ENCODE measurements at places on chromosomes 3 and 15.

DNA sequence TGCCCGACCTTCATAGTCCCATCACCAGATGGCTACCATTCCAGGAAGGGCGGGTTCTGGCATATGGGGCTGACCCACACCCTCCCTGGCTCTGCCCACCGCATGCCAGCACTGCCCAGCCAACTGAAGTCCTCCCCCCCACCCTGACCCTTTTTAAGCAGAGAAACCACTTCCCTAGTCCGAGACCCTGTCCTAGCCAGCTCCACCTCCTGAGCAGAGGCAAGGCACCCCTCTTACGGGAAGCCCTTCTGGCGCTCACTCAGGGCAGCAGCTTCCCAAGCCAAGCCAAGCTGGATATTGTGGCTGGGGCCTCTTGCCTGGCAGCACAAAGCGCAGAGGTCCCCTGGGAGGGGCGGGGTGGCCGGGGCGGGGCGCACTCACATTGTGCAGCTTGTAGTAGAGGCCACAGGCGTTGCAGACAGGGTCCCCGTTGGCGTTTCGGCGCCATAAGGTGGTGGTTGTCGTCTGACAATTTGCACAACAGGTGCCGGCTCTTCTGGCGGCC lies 11.5 kb downstream of the GATA2 start:
- DNase-seq: no peak

- DNase-seq: no peak
Observed at GRCh38 chr3:34675383-34676120, 877.1 kb downstream of the PDCD6IP start.

DNA sequence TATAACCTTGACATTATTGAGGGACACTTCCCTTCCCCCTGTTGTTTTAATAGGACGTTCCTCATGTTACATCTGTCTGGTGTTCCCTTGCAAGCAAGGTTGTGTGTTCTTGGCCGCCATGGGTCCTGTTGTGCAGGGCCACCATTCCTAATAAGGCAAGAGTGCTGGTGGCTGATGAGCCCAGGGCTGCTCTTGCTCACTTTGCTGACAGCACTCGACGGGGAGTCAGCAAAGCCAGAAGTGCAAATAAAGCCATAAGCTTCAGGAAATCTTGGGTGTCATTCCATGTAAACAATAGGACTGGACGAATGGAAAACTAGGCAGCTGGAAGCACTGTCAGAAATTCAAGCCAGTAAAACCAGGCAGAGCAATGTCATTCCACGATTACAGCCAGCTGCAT lies 75.8 kb downstream of the SQOR start:
- no peak for DNase-seq

GRCh38 chr15:78065284-78065872 lies 12.1 kb downstream of the TBC1D2B start:
- peak; percentile 98 for DNase-seq

GRCh38 chr15:81032818-81033217 lies 32.1 kb downstream of the TLNRD1 start:
- no peak for DNase-seq

- peak; percentile 90 for DNase-seq
Observed at GRCh38 chr15:73983211-73983727, 8.8 kb downstream of the STOML1 start.

- DNase-seq: no peak
Observed at GRCh38 chr15:59876140-59876539, 128.0 kb upstream of the FOXB1 start.

GRCh38 chr3:89586256-89586655 lies 478.8 kb downstream of the EPHA3 start:
- no peak for DNase-seq

DNA sequence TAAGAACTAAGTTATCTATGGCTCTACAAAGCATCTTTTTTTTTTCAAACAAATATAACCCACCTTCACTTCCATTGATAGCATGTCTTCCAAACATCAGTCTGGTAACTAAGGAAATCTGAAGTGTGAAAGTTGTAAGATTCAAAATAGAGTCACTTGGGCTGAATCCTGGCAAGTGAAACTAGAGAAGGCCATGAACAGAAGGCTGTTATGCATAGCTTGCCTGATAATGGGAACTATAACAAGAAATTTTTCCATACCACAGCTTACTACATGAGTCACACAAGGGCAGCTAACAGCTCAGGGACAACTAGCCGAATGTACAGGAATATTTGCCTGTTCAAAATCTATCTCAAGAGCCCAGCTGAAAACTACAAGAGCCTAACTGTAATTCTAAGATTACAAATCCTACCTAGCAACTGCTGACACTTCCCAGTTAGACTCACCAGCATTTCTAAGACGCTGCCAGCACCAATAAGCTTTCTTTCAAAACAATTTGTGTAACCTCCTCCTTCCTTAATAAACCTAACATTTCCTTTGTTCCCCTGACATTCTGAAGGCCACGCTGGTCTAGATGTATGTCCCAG lies 1066.5 kb downstream of the PLOD2 start:
- DNase-seq: peak; percentile 9

DNA sequence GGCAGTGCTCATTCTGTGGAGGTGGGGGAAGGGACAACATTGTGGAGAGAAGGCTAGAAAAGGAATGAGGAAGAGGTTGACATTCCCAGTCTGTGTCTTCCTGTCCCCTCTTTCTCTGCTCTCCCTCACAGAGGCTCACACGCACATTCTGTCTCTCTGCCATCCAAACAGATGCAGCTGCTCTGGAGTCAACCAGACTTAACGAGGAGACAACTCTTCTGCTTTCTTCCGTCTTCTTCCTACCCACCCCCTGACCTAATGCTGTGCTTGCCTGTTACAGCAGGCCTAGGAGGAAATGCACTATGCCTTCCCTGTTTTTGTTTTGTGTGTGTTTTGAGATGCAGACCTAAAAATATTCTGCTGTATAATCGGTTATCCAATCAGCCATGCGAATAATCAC lies 121.9 kb downstream of the CACNA1D start:
- no peak for DNase-seq

DNA sequence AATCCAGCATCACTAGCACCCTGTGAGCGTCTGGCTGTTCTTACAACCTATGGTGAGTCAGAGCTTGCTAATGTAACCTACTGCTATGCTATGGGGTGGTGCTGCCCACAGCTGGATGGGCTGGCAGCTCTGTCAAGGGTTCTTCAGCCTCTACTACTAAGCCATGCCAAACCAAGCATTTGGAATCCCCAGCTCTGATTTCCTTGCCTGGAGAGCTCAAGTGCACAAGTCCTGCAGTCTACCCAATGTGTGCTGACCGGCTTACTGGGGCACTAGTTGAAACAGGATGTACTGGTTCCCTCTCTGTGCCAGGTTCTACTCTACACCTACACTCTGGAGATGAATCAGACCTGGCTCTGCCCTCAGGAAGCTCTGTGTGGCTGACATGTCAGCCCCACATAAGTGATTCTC lies 4.2 kb downstream of the TEX264 start:
- DNase-seq: peak; percentile 61

DNA sequence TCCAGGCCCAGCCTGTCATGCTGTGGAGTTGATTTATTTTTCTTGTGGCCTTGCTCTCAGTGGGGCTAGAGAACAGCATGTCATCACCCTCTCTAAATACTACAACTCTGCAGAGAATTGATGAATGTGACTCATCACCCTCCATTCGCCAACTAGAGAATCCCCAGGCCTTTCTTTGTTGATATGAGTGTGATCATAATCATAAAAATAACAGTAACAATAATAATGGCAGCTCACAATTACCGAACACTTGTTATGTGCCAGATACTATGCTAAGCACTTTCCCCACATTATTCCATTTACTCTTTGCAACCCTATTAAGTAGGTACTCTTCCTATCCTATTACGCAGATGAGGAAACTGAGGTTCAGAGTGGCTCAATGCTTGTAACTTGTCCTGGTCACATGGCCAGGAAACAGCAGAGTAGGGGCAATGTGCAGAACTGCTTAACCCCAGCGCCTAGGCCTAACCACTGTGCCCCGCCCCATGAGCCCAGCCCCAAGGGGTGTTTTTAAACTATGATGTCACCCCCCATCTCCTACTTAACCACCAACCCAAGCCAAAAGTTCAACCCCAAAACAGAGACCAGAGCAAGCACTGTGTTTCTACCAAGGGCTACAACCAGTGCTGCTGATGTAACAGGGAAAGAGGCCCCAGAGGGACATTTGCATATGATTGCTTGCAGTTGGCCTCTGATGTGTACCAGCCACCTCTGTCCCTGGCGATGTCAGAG lies 104.5 kb downstream of the ADCY5 start:
- DNase-seq: peak; percentile 42

- DNase-seq: no peak
Observed at GRCh38 chr15:99137111-99137546, 32.2 kb downstream of the SYNM start.

DNA sequence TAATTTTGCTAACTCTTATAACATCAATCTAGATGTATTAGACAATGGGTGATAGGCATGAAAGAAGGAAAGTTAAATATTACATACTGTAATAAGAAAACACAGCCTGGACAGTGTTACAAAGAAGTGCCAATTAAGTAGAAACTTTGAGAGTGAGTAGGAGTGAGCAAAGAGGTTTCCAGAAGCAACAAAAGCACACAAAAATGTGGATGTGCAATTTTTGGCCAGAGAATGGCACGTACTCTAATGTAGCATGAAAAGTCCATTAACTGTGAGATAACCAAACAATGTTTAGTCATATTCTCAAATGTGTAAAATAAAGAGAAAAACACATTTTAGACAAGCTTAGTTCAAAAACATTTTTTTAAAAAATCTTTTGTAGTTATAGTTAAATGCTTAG lies 567.3 kb downstream of the ROBO1 start:
- DNase-seq: peak; percentile 11

GRCh38 chr3:101813817-101814440 lies 34.9 kb downstream of the NXPE3 start:
- peak; percentile 42 for DNase-seq

GRCh38 chr15:71627604-71628003 lies 182.8 kb upstream of the NR2E3 start:
- DNase-seq: no peak

DNA sequence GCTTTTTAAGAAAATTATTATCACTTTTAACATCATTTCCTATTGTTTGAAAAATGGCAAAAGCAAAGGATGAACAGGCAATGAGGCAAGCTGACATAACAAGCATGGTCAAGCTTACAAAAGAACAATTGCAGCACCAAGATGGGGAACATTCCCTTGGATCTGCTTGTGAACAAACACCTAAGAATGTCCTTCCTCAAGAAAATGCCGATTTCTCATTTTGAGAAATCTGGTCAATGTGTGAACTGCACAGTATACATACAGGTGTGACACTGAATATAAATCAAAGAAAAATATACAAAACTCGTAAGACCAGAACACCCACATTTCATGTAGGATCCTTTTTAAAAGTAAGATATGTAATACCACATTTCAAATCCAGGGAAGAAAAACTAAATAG lies 58.9 kb downstream of the LRRFIP2 start:
- peak; percentile 35 for DNase-seq

- no peak for DNase-seq
Observed at GRCh38 chr3:15391007-15391406, 36.3 kb downstream of the METTL6 start.

- DNase-seq: no peak
Observed at GRCh38 chr15:92616621-92617548, 38.7 kb downstream of the FAM174B start.

DNA sequence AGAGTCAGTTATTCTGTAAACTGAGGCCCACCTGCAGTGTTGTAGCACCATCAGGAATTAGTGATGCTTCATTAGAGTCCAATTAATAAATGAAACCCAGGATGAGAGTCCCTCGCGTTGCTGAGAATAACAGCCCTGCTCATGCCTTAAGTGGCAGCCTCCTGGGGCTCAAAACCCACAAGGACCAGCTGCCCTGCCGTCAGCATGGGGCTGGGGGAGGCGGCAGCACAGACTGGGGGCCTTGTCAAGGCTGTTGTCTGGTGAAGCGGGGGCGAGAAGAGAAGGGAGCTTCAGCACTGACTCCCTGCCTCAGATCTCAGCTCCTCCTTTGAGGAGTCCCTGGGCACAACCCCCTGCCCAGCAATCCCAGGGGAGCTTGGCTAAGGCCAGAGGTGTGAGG lies 21.0 kb downstream of the CCDC33 start:
- no peak for DNase-seq

DNA sequence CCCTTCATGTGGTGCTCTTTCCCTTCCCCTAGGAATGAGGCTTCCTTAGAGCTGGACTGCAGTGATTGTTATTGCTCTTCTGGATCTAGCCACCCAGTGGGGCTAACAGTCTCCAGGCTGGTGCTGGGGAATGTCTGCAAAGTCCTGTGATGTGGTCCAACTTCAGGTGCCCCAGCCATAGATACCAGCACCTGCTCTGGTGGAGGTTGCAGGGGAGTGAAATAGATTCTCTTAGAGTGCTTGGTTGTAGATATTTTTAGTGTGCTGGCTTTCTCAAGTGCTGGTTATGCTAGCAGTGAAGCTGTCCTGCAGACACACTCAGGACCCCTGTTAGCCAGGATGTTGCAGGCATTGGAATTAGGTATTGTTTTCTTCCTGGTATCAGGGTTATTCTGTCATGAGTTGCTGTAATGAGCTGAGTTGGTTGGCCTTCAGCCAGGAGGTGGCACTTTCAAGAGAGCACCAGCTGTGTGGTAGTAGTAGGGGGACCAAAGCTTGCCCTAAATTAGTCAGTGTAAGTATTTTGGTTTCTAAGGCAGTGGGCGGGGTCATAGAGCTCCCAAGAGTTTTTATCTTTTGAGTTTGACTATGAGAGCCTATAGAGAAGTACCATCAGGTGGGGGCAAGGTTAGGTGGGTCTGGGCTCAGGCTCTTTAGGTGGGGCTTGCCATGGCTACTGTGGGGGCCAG lies 317.5 kb upstream of the SGO1 start:
- DNase-seq: no peak

GRCh38 chr3:57977818-57978235 lies 30.4 kb upstream of the FLNB start:
- DNase-seq: peak; percentile 42

DNA sequence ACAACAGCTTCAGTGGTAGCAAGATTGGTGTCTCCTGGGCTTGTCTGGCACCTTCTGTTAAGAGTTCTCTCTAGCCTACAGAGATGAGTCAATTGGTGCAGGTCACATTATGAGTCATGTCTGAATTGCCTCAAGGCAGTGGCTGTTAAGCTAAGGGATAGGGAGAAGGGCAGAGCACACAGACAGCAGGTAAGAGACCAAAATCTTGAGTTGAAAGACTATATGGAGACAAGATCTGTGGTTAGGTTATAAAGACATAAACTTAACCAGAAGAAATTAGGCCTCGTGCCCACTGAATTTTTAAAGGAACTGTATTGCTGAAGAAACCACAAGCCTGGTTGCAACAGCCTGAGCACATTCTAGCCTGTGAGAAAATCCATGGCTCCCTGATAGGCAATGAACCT lies 19.2 kb upstream of the KPNA1 start:
- peak; percentile 100 for DNase-seq

DNA sequence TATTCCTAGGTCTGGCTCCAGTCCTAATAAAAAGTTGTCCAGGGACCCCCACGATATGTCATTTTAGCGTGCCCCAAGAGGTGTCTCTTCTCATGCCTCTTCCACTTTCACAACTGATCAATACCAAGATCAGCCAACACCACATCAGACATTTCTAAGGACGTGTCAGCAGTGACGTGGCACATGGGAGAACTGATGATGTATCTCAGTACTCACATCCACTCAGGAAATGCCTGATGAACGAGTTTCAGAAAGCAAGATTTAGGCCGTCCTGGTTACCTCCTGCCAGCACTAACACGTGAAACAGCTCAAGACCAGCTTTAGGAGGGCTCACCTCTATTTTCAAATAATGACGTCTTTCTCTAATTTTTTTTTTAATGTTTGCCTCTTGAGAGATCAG lies 19.6 kb downstream of the VGLL4 start:
- DNase-seq: peak; percentile 26
